SIG-M5 (cell line): ENCODE measurements at places on chromosomes 2 and 18.

DNA sequence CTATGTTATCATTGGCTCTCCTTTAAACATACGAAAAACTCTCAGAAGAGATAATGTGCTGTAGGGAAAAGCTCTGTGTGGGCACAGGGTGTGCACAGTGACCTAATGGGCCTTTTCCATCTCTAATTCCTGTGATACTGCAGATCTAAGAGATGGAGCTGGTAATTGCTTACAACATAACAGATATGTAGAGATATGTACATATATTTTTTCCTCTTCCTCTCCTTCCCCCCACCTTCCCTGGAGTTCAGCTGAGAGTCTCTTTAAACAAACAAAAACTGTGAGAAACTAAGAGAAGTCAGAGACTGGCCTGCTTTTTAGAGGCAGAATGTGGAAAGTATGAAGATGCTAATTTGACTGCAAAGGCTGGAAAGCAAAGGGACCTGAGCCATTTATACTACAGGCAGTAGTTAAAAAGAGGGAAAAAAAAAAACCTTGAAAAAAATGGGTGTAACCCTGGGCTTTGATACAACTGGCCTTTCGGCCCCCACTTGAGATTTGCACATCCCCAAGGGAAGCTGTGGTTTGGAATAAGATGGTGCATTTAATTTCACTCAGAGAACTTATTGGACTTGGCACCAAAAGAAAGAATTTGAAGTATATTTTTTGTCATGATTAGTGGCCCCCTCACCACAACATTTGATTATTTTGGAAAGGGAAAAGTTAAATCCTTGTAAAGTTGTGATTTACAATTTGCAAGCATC, 502.2 kb upstream of the ZEB2 start:
- no peak for DNase-seq

GRCh38 chr2:197615016-197615652, 60.3 kb downstream of the RFTN2 start:
- no peak for DNase-seq

DNA sequence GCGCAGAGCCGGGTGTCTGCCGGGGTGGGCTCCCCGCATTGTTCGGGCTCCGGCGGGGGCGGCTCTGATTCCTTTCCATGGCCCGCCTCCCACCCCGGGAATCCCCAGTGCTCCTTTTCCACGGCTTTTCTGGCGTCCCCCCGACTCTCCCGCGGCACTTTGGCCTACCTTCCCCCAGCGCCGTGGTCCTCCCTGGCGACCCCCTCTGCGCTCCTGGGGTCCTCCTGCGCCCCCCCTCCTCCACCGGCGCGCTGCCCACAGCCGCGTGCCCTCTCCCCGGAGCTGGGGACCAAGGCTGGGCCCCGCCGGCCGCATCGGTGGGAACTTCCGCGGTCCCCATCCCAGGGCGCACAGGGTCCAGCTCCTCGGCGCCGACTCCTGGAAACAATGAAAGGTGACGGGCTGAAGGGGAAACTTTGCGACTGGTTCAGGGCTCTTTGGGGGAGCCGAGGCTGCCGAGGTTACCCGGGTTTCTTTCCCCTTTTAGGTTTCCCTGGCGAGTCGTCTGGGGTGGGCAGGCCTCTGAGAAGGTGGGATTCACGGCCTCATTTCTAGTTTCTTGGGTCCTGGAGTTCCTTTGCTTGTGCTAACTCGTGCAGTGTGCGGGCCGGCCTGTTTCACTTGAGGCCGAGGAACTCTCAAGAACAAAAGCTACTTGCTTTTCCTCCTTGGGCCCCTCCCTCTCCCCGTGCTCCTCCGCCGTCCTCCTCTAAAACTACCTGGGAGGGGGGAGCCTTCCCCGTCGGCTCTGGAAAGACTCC, 2.2 kb downstream of the TGIF1 start:
- DNase-seq, result no peak

- DNase-seq, result no peak
Observed at GRCh38 chr2:225581906-225582305, 182.4 kb downstream of the NYAP2 start.

- no peak for DNase-seq
Observed at GRCh38 chr2:210873631-210874030, 317.2 kb downstream of the CPS1 start.

DNA sequence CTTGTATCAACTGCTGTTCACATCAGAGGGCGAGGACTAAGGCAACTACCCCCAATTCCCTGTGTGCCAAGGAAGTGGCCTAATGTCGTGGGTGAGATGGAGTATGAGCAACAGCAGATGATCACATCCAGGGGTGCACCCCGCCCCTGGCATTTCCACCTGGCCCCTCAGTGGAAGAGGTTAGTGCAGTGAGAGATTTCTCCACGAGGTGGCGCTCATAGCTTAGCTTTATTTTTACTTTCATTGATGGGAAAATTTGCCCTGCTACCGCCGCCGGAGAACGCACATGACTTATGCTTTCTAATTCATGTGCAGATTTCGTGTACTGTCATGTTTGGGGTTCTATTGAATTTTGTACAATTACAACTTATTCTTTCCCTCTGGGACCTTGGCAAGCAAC, 470.6 kb upstream of the MEX3C start:
- no peak for DNase-seq

DNA sequence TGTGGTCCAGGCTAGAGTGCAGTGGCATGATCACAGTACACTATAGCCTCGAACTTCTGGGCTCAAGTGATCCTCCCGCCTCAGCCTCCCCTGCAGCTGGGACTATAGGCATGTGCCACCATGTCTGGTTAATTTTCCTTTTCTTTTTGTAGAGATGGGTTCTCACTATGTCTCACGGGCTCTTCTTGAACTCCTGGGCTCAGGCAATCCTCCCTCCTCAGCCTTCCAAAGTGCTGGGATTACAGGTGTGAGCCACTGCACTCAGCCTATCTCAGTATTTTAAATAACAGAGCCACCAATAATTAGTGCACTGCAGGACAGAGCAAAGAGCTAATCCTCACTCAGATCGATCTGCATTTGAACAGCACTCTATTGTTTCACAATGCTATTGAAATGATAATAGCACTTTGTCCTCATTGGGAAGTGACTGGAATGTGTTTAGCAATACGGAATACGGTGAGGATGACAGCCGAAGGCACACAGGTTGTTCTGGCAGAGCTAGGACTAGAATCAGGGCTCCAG, 335.9 kb downstream of the DLGAP1 start:
- DNase-seq, result no peak

DNA sequence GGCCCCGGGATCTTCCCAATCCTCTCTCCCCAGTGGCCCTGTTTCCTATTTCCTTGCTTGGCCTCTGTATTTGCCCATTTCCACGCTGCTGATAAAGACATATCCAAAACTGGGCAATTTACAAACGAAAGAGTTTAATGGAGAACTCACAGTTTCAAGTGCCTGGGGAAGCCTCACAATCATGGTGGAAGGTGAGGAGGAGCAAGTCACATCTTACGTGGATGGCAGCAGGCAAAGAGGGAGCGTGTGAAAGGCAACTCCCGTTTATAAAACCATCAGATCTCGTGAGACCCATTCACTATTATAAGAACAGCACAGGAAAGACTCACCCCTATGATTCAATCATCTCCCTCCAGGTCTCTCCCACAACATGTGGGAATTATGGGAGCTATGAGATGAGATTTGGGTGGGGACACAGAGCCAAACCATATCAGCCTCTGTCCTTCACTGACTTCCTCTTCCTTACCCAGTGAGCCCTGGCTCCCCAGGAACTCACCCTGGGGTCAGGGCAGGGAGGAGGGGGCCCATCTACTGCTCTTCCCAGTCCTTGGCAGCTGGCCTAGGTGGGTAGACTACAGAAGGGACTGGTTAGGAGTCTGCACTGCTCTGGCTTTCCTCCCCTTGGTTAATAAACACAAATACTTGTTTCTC, 105.8 kb upstream of the MYCN start:
- no peak for DNase-seq

- no peak for DNase-seq
Observed at GRCh38 chr2:217875556-217876252, 127.1 kb downstream of the TNS1 start.

- no peak for DNase-seq
Observed at GRCh38 chr2:2906091-2906490, 471.5 kb downstream of the EIPR1 start.
